ENCODE measurements at places on chromosomes 16 and 17.

- no peak for DNase-seq
Measured at GRCh38 chr17:82314012-82314726, 3.2 kb downstream of the CD7 start.

DNA sequence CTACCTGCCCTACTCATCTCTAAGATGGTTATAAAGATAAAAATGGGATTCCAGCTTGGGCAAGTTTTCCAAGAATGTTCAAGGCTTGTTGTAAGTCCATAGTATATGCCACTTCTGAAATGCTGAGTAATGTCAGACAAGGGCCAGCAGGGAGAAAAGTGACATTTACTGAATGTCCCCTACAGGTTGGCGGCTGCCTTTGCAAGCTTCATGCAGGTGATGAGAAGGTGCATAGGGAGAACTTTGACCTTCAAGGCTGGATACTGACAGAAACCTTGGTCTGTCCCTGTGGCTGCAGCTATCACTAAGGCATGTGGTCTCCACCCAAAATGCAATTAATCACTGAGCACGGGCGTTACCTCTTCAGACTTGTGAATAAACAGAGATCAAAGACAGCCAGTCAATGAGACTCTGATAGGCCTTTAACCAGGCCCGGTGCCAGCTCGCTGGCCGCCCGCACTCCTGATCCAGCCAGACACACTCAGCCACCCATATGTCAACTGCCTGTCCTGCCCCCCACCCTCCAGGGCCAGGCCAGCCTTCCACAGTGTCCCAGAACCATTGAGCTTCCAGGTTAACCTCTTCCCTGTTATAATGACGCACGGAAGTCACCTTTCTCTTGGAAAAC, 26.8 kb upstream of the AXIN2 start:
- DNase-seq = no peak

DNA sequence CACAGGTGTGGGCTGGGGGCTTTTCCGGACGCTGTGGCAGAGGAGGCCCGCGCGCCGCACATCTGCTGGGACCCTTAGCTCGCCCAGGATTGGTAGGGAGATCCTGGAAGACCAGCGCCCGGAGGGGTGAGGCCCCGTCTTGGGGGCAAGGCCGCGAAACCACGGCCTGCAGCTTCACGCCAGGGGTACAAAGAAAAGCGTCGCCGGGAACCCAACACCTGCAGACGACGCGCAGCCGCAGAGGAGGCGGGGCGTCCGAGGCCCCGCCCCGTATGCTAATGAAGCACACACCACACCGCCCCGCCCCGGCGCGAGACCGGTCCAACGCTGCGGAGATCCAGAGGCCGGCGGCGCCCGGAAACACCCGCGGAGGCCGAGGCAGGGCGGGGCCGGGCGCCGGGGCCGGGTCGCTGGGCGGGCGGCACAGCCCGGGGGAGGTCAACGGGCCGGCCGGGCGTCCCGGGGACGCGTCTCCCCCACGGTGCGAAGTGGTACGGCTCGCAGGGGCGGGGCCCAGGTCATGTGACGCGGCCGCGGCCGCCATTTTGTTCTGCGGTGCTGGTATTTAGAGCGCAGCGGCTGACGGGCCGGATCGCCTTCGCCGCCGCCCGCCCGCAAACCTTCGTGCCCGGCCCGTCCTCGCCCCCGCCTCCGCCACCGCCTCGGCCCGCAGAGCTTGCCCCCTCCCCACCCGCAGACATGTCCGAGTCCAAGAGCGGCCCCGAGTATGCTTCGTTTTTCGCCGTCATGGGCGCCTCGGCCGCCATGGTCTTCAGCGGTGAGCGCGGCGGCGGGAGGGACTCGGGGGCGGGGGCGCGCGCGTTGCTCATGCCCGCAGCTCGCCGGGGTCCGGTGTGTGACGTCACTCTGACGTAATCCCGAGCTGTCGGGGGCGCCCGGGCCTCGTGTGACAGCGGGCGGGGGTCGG, at the start of gene ATP6V0C:
ATP6V0C (plus strand) TSS at position 548 of the 928 bp plus-strand sequence; CDS start at position 700, 152 bp downstream.
- DNase-seq = peak; percentile 99

- no peak for DNase-seq
Measured at GRCh38 chr17:83068641-83069570, 10.5 kb upstream of the METRNL start.

GRCh38 chr17:22267019-22267418, 574.7 kb downstream of the KCNJ18 start:
- no peak for DNase-seq

DNA sequence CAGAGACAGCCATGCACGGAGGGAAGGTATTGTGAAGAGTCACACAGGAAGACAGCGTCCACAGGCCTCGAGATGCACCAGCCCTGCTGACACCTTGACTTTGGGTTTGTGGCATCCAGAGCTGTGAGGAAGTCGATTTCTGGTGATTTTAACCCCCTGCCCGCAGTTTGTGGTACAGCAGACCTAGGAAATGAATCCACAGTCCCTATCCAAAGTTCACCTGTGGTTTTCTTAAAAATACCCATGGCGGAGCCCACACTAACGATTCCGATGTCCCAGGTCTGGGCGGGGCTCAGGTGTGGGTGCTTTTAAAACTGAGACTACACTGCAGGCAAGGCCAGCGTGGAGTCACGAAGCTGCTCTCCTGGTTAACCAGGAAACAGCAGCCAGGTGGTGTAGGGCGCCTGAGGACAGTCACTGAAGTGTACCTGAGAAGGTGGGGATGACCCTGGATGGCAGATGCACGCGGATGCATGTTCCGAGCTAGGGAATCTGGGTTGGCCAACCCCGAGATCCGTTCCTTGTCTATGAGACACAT, 14.4 kb upstream of the MEAK7 start:
- no peak for DNase-seq

- no peak for DNase-seq
Measured at GRCh38 chr16:89765292-89765830, 44.0 kb downstream of the ZNF276 start.

GRCh38 chr16:88651276-88651988, 579 bp upstream of the CYBA start:
- DNase-seq = peak; percentile 94

DNA sequence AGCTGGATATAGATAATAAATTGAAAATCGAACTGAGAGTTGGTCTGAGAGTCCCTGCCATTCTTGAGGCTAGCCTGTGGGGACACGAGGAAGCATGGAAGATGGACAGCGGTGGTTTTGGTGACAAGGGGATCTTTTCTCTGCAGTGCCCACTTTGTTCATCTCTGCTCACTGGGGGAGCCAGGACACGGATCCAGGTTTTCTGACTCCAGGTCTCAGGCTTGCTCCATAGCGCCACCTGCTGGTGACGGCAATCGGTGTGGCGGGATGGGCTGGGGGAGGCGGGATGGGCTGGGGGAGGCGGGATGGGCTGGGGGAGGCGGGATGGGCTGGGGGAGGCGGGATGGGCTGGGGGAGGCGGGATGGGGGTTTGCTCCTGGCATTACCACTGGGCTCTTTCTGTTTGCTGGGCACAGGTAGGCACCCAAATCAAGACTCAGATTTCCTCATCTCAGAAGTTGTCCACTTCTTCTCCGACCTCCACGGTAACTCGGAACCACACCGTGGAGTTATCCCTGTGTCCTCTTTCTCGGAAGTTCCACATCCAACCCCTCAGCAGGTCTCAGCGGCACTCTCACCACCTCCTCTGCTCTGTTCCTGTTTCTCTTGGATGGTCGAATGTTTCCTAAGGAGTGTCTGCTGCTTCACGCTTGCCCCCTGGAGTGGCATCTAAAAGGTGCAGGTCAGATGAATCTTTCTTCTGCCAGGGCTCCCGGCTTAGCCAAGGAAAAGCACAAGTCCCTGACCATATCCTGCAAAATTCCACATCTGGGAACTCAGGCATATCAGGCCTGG, 142.4 kb downstream of the CYLD start:
- peak; percentile 72 for DNase-seq

GRCh38 chr17:83132251-83133081, 53.1 kb downstream of the METRNL start:
- DNase-seq = no peak

GRCh38 chr16:3091551-3091950, 7.5 kb downstream of the ZSCAN10 start:
- no peak for DNase-seq

- DNase-seq = no peak
Measured at GRCh38 chr16:24723663-24724062, 5.8 kb upstream of the TNRC6A start.

Measured in GM13977 (cell line).